ENCODE measurements at places on chromosomes 13 and 19.

- no peak for DNase-seq
Observed at GRCh38 chr19:43316591-43317319, 36.7 kb upstream of the CD177 start.

DNA sequence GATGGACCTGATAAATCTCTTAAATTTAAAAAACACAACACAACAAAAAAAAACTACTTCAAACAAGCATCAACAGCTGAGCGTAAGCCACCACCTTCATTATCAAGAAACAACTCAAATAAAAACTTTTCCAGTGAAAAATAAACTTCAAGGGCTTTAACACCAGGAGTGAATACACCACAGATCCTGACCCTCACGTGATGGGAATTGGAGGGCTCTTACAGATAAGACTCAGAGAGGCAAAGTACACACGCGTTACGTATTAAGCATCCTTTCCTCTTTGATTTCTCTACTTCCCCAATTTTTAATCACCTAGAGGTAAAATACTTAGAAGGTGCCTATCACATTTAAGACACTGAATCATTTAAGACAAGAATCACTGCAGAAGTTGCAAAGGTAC lies 573 bp upstream of the STARD13 start:
- no peak for DNase-seq

DNA sequence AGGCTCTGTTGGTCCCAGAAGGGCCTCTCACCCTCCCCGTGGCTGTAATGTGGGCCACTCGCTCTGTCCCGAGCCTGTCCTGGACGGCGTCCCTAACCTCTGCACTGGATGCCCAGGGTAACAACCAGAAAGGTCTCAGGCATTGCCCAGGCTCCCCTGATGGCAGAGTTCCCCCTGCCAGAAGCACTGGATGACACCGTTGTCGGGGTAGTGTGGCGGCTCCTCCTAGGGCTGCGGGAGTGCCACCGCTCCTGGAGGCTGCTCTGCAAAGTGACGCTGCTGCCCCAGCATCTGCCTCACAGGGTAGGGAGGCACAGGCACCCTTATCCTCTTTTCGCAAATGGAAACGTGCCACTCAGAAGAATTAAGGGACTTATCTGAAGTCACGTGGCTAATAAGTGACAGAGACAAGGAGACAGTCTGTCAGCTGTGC lies 32.0 kb downstream of the MPHOSPH8 start:
- DNase-seq: no peak

DNA sequence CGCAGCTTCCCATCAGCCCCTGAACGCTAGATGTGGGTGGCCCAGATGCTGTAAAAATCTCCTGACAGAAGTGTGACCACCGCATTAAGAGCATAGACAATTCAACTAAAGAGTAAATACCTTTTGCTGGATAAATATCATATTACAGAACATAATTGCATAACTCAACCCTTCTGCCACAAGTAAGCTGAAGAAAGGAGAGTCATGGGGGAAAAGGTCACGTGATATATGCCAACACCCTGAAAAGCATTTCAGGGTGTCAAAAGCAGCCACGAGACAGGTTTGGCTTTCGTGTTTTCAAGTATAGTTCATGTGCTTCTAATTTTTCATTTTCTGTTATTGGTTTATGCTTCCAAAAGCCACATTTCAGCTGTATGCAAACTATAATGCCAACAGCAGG lies 71.3 kb downstream of the LHFPL6 start:
- DNase-seq: no peak

DNA sequence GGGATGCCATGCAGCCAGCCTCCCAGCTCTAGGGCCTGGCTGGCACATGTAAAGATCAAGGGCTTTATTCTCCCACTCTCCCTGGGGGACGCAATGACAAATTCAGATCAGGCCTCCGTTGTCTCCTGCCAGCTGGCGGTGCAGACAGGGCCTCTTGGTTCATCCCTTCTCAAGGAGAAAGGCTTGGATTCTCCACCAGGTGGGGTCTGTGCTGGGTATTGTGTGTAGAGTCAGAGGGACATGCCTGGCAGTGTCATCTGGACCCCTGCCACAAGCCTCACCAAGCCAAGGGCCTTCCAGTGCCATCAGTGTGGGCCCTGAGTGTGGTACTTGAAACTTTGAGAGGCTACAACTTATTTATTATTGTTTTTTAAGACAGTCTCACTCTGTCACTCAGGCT lies 8.4 kb upstream of the PTPRS start:
- DNase-seq: no peak

DNA sequence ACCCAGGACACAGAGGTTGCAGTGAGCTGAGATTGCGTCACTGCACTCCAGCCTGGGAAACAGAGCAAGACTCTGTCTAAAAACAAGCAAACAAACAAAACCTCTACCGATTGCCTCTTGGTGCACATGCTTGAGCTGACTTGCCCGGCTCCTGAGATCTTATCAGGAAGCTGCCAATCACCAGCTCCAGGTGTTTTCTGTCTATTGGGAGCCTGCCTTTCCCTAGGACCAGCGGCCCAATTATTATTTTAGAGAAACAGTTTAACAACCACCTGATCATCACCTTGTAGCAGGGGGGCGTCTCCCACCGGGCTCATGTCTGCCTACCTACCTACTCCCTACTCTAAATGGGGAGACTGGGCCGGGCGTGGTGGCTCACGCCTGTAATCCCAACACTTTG lies 10.8 kb downstream of the CLEC4M start:
- DNase-seq: no peak

DNA sequence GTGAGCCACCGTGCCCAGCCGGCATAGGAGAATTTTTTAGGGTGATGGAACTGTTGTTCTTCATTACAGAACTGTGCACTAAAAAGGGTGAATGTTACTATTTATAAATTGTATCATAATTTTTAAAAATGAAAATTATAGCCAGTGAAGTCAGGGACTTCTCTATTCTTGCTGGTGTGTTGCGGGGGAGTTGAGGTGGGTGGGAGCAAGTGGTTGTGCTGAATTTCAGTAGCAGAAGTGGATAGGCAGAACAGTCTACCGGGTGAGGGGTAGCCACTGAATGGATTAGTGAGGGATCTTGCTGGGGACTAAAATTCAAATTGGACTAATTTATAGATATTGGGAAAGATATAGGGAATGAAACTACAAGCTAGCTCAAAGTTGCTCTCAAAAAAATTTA lies 74.0 kb downstream of the CAB39L start:
- DNase-seq: peak; percentile 56

- DNase-seq: peak; percentile 75
Observed at GRCh38 chr19:1864480-1865171, 1.2 kb upstream of the KLF16 start.

DNA sequence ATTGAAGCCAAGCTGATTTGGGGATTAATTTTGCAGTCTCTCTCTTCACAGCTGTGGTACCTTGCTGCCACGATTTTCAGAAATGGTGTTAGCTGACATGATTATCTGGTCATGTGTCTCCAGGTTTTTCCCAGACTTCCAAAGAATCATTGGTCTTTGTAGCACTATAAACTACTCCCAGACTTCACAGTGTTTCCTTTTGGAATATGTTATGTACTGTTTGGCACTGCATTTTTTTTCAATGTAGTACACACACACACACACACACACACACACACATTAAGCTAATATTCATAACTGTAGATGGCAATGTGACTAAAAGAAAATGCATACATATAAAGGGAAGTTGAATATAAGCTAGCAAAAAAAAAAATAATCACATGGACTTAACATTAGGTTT lies 856.6 kb upstream of the SPRY2 start:
- DNase-seq: no peak

GRCh38 chr19:8575467-8575997 lies 1.7 kb downstream of the MYO1F start:
- DNase-seq: no peak

GRCh38 chr19:38289955-38290354 lies 14.1 kb upstream of the C19orf33 start:
- DNase-seq: peak; percentile 48

DNA sequence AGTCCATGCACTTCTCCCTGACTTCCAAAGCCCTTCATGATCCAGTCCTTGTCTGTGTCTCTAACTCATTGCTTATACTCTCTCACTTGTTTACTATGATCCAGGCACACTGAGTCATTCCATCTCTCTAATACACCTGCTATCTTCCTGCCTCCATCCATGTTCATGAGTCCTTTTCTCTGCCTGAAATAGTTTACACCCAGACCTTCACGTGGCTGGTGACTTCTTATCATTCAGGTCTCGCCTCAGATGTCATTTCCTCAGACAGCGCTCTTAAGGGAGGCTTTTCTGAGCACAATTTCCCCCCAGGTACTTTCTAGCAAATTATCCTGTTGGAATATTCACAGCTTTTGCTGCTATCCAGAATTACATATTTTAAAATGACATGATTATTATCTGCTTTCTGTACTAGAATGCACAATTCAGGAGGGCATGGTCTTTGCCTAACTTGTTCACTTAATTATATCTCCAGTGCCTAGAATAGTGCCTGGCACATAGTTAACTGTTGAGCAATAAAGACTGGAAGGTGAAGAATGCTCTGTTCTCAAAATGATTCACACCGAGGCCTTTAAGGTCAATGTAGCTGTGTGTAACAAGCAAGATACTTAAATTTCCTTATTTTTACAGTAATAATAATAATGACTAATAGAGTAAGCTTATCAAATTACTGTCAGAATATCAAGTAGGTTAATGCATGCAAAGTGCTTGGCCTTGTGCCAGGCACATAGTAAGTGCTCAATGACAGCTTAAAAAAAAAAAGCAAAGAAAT lies 183.7 kb upstream of the SPRY2 start:
- no peak for DNase-seq

DNA sequence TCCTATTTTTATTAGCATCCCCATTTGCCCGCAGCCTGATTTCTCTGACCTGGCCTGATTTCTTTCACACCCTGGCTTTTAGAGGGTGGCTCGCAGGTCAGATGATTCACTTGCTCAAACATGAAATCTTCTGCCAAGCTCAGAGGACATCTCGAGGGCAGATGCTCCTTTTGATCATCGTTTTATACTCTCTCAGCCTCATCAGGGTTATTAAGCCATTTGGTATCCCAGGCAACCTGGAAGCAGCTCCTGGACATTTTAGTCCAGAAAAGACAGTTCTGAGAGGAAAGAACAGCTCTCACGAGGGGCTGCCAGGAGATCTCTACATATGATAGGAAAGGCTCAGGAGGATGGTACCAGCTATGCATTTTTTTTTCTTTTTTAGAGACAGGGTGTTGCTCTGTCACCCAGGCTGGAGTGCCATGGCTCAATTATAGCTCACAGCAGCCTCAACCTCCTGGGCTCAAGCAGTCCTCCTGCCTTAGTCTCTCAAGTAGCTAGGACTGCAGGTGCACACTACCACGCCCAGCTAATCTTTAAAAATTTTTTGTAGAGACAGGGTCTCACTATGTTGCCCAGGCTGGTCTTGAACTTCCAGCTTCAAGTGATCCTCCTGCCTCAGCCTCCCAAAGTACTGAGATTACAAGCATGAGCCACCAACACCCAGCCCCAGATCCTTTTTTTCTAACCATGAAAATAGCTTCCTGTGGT lies 165.4 kb downstream of the KATNAL1 start:
- no peak for DNase-seq

GRCh38 chr19:5805462-5806132 lies 730 bp downstream of the NRTN start:
- DNase-seq: peak; percentile 36

DNA sequence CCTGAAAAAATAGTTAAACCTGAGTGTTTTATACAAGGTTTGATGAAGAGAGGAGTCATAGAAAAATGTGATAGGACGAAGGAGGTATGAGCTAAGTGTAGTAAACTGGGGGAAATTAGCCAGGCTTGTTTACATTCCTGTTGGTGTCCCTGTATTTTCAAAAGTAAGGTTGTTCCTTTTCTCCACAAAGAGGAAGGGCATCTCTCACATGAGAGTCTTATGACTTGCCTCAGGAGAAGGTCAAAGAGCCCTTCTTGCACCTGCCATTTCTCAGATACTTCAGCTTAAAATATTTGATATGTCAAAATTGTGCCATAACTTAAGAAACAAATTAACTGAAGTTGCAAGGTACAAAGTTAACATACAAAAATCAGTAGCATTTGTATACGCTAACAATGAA lies 3.6 kb upstream of the N4BP2L2 start:
- no peak for DNase-seq

- DNase-seq: no peak
Observed at GRCh38 chr19:11752244-11752736, 13.5 kb upstream of the ZNF823 start.

DNA sequence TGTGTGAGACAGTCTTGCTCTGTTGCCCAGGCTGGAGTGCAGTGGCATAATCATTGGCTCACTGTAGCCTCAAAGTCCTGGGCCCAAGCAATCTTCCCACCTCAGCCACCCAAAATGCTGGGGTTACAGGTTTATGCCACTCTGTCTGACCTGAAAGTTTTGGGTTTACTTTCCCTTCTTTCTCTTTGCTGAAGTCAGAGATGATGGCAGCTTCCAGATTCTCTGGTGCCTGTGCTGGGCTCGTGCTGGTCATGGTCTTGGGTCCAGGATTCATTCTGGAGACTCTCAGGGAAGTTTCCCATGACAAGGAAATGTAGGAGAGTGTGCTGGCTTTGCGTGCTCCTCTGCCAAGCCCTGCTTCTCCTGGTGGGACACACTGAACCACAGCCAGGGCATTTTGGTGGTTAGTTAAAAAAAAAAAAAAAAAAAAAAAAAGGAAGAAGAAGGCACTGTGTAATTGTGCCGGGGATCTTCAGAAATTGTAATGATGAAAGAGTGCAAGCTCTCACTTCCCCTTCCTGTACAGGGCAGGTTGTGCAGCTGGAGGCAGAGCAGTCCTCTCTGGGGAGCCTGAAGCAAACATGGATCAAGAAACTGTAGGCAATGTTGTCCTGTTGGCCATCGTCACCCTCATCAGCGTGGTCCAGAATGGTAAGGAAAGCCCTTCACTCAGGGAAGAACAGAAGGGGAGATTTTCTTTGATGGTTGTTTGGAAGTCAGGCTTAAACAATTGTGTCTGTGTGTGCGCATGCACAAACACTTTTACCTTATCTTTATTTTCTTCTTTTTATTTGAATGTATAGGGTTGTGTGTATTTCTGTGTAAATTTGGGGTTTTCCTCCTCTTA lies at the start of gene ALOX5AP:
Gene ALOX5AP, plus strand, starts transcription at position 519 of the 847 bp plus-strand sequence. Its CDS starts 63 bp downstream, at position 582.
- peak; percentile 86 for DNase-seq

DNA sequence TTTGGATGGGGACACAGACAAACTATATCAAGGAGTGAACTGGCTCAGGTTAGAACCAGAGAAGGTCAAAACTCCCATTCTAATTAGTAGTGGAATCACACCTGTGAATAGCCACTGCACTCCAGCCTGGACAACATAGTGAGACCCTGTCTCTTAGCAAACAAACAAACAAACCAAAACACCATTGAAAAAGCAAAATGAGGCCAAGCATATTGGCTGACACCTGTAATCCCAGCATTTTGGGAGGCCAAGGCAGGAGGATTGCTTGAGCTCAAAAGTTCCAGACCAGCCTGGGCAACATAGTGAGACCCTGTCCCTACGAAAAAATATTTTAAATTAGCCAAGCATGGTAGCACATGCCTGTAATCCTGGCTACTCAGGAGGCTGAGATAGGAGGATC lies 39.1 kb upstream of the UBAC2 start:
- no peak for DNase-seq
